NCI-H1092 (cell line): ENCODE measurements at places on chromosomes 16 and 17.
A peak's percentile ranks its signal among the peaks of the same experiment; 100 is the strongest.

GRCh38 chr17:17728550-17729251 lies 47.4 kb downstream of the RAI1 start:
- no peak for DNase-seq

GRCh38 chr17:57697891-57698711 lies 47.0 kb downstream of the CCDC182 start:
- no peak for DNase-seq

GRCh38 chr16:49566432-49566831 lies 192.8 kb downstream of the C16orf78 start:
- no peak for DNase-seq

- no peak for DNase-seq
Observed at GRCh38 chr16:89031715-89032659, 55.0 kb upstream of the CBFA2T3 start.

DNA sequence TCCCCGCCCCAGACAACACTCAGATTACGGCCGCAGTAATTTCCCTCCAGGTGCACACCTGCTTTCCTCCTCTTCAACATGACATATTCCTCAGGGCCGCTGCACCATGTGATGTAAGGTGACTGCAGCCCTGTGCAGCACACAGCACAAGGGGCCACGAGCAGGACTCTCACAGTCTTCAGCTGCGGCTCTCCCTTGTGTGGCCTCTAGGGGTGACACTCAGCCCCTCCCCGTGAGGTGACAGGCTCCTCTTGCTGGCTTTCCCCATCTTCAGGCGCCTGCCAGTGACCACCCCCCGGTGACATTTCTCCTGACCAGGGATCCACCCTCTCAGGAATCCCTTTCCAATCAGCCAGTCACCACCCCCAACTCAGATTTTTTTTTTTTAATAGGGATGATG lies 31.3 kb upstream of the ABCC3 start:
- DNase-seq, result no peak

DNA sequence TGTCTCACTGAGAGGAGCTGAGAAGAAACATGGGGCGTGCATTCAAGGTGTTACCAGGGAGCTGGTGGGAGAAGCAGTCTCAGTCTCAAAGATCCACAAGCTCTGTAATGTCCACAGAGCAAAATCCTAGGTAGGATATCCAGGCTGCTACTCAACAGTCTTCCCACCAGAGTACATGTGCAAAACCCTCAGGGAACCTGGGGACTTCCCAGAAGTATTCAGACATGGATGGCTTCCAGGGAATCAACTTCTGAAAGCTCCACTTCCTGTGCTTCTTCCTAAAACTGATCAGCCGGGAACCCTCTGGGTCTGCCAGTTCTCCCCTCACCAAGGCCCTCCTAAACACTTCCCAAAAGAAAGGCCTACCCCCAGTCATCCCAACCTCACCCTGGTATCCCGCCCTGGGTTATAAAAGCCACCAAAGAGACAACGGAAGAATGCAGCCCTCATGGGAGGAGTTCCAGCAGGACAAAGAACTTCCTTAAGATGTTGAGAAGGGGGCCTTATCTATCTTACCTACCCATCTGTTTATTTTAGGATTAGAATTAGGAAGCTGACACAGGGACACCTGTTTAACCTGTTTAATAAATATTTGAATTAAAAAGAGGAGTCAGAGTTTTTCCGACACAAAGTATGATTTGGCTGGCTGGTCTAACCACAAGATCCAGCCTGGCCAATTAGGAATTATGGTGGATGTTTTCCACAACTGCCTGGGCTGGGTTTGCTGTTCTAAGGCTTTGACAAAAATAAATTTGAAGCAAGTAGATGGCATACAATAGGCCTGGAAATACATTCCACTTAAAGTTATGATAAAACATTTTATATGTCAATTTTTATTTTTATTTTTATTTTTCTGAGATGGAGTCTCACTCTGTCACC lies 37.0 kb downstream of the CUEDC1 start:
- DNase-seq, result no peak

GRCh38 chr17:56774650-56775049 lies 59.1 kb downstream of the C17orf67 start:
- DNase-seq, result no peak

- DNase-seq, result no peak
Observed at GRCh38 chr16:25845901-25846300, 154.1 kb downstream of the HS3ST4 start.

DNA sequence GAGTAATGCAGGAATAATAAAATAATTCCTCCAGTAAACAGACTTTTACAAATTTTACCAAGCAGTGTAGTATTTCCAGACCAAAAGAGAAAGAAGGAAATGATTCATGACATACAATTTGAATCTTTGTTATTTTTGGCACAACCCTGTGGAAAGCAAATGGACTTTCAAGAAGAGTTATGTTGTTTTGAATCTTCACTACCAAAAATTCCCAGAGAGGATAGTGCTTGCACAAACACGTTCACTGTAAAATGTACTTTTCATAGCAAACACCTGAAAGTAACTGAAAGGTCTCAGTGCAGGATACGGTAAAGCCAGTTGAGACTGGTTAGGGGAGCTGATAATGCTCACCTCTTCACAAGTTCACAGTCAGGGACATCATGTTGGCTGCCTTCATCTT lies 107.1 kb downstream of the USP22 start:
- no peak for DNase-seq

GRCh38 chr17:34011599-34011998 lies 243.5 kb upstream of the CCL2 start:
- no peak for DNase-seq

DNA sequence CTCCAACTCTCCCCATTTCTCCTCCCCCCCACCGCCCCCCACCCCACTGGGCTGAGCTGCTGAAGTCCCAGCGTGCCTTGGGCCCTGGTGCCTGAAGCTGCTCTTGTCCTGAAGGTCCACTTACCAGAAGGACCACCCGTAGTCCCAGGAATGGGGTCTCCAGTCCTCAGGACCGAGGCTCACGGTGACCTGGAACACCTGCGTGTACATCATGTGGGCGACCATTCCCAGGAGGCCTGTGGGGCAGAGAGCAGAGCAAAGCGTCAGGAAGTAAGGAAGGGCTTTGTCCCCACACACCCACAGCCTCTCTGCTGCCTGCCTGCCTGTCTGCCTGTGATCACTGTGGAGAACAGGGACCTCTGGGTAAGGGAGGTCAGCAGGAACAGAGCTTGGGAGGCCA lies 218.7 kb downstream of the GSG1L start:
- DNase-seq, result no peak

DNA sequence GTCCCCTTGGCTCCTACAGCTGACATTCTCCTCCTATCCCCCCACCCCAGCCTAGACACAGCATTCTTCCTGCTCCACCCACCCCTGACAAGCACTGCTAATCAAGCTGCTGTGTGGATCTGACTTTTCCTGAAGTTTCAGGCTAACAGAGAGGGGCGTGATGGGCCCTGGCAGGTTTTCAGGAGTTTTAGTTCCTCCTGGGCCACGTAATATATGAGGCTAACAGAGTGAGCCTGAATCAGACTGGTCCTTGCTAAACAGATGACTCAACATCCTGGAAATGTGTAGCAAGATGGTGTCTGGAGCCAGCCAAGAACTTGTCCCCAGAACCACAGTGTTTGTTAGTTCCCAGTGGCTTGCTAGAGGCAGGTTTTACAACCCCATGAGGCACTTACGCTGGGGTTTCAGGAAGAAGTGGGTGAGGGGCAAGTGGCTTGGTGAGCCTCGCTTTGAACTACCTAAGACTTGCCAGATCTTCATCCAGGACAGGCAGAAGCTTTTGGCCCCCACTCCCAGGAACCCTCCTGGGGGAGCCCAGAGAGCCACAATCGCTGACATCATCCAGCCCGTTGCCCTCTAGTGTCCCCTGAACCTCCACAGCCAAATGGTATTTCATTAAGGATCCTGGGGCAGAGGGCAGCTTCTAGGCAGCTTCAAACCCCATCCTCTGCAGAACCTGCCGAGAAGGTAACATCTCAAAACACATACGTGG lies 15.9 kb downstream of the TMEM92 start:
- DNase-seq, result no peak

- peak; percentile 23 for DNase-seq
Observed at GRCh38 chr16:648071-648780, 939 bp upstream of the WDR90 start.

DNA sequence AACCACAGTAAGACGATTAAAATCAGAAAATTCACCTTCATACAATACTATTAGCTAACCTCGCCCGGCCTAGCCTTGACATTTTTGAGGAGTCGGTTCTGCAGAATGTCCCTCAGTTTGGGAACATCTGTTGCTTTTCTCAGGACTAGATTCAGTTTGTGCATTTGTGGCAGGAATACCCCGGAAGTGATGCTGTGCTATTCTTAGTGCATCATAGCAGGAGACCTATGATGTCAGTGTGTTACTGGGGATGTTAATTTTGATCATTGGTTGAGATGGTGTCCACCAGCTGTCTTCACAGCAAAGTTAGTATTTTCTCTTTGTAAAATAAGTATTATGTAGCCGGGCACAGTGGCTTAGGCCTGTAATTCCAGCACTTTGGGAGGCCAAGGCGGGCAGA lies 21.5 kb upstream of the HELZ start:
- no peak for DNase-seq

DNA sequence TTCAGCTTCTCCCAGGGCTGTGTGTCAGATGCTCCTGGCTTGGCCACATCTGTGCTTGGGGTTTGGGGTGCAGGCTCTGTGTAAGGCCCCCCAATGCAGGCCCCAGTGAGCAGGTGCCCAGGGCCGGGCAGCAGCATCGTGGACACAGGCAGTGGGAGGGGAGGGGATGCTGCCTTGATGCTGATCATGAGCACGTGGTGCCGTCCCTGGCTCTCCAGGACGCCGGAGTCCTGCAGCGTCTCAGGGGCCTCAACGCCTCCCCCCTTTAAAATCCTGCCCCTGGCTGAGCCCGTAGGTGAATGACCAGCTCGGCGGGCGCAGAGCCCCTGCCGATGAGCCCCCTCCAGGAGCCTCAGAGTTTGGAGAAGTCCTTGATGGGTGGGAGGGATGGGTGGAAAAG lies 9.0 kb downstream of the METRNL start:
- no peak for DNase-seq

DNA sequence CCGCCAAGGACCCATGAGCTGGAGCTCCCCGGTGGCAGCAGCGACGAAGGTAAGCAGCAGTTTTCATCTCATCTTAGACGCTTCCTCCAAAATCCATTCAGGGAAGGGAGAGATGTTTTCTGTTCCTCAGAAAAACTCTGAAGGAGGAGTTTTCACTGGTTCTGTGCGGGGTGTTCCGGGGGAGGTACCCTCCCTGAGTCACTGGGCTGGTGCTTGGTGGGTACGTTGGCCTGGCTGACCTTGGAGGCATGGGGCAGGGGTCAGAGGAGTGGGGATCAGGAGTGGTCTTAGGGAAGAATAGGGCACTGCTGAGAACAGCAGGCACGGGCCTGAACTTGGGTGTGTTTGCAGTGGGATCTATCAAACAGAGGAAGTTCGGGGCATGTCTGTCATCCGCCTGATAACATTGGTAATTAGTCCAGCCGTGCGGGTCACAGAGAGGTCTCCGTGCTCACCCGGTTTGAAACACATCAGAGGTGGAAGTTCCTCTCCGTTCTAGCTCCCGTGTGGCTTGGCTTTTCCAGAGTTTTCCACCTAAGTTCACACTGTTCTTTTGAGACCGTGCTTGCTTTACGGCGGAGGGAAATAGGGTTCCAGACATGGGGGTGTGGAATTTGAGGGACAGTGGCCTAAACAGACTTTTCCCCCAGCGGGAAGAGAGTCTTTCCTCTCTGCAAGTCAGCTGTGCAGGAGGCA lies 59.6 kb upstream of the CIBAR2 start:
- no peak for DNase-seq

DNA sequence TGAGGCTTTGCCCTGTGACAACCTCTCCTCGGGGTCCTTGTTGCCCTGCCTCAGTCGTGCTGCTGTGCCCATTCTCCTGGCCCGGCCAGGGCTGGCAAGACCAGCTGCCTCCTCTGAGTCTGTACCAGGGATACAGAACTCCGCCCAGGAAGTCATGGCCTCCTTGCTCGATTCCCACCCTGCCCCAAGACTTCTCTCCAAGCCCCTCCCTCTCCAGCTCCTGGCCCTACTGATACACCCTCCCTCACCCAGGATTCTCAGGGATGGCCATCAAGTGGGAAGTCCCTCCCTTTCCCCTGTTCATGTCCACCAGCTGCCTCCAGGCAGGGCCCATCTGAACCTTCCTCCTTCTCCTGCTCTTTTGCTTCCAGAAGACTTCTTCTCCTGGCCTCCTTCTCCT lies 11.2 kb upstream of the TMEM208 start:
- DNase-seq, result no peak

GRCh38 chr17:10032118-10032852 lies 127.2 kb upstream of the RCVRN start:
- no peak for DNase-seq
